ENCODE measurements at places on chromosomes 4 and X.

GRCh38 chr4:2402048-2402842 is 16.2 kb downstream of the ZFYVE28 start:
- DNase-seq: no peak

DNA sequence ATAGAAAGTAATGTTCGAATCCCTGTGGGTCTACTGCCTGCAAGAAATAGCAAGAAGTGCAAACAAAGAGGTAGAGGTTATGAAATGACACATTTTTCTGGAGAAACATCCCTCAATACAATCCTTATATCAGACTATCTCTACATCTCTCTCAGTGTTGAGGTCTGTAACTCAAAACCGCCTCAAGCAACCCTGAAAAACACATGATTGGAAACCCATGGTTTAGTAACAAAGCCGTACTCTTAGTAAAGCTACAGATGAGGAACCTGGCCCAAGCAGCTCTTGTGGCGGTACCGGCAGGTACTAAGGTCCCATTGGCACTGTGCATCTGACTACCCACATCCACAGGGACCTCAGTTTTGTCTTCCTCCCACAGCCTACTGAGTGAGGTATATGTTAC is 53.9 kb downstream of the IRF2 start:
- DNase-seq: no peak

DNA sequence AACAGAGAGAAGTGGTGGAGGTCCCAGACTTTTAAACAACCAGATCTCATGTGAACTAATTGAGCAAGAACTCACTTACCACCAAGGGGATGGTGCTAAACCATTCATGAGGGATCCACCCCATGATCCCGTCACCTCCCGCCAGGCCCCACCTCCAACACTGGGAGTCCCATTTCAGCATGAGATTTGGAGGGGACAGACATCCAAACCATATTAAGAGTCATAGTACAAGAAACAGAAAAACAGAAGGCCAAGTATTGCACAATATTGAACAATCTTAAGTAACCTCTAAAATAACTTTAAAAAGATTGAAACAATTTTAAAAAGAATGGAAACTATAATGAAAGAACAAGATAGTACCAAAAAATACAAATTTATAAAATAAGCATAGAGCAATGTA is 110.0 kb downstream of the CBR4 start:
- no peak for DNase-seq

GRCh38 chr4:15963001-15963451 is at the start of gene FGFBP2:
FGFBP2 (minus strand) TSS chr4:15963175; CDS start chr4:15963129, 46 bp downstream.
- DNase-seq: peak; percentile 67

- peak; percentile 15 for DNase-seq
These were observed 83.4 kb downstream of the MSN start for GRCh38 chrX:65750674-65751469.

DNA sequence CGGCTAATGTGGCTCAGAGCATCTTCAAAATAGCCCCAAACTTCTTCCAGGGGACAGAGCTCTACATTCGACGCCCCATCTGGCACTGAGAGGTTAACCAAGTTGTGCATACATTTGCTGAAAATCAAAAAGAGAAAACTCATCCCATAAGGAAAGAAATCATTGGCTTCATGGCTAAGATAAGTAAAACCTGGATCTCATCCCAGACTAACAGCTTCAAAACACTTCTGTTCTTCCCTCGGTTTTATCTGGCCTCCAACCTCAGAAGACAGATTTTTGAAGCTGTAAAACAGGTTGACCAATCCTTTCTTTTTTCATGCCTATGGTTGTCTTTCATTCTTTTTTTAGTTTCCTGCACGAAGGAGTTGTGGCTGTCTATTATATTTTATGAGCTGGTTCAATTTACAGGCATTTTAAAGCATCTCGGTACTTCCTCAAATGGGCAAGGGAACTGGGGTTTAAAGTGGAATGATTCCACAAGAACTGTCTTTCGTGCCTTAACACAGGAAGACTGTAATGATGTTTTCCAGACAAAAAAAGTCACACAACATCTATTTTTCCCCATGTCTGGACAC is 107.6 kb downstream of the DLG3 start:
- no peak for DNase-seq

GRCh38 chrX:135432881-135433521 is 11.3 kb downstream of the SMIM10L2A start:
- no peak for DNase-seq

GRCh38 chr4:93184053-93184452 is 644.5 kb upstream of the ATOH1 start:
- DNase-seq: no peak

DNA sequence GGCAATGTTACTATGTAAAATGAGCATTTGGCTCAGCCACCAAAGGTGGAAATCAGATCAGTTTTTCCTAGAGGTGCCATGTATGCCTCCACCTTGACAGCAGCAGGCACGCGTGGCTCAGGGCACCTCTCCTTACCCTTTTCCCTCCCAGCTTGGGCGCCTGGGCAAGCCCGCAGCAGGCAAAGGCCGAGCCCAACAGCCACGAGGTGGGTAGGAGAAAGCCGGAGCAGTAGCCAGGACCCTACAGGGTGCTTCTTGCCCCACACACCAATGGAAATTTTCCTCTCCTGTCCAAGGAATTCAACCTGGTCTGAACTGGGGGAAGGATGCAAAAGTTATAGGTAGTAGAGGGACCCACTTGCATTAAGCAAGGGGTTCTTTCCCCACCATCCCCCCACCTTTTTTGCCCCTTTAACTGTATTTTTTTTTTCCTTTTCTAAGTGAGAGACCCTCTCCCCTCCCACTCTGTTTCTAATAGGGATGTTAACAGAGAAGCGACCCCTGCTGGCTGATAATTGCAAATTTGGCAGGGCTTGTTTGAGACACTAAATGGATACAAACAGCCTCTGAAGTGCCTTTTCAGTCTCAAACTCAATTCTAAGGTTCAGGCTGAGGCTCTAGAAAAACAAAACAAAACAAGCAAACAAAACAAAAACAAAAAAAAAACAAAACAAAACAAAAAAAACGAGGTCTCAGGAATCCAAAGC is 895.1 kb downstream of the PCDH18 start:
- DNase-seq: no peak

GRCh38 chr4:164536814-164537213 is 217.1 kb upstream of the SMIM31 start:
- DNase-seq: no peak

DNA sequence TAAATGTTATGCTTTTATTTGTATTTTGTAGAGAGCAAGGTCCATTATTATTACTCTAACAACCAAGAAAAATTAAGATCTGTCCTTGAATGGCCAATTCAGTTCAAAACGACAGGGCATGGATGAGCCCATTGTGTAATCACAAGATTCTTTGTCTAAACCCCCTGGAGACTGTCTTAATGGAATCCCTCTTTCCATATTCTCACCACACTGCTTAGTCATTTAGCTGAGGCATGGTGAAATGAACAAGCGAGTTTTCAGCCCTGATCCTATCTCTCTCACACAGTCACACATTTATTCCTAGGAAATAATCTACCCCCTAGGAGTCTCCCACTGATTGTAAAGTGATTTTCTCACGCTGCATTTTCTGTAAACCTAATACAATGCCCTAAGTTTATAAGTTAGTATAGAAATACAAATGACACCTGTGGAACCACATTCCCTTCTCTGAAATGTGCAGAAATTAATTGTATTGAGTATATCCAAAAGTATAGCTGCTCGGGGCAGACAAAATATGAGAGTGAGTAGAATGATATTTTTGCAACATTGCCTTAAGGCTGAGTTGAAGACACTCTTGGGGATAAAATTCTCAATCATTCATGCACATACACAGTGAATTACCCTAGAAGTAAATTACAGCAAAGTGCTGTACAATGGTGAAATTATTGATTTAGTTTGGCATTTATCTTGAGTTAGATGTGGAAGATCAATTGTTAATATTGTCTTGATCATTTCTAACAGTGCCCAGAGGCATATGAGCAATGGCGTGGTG is 119.7 kb upstream of the PCDH7 start:
- DNase-seq: no peak

- DNase-seq: no peak
These were observed 113.3 kb upstream of the CPEB2 start for GRCh38 chr4:14888790-14889572.

DNA sequence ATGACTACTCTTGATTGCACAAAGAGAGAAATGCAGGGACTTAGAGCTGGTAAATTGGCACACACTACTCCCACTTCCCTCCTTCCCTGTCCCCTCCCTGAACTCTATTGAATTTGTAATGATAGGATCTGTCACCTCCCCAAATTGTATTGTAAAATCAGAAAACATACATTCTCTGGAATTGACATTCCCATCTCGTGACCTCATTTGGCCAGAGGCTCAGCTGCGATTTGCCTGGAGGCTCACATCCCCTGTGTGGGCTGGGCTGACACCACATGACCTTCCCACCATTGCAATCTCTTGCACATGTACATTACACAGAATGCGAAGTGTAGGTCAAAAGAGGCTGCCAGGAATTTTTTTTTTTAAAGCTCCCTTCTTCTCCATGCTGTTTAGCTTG is 172.1 kb downstream of the MID1IP1 start:
- DNase-seq: no peak

DNA sequence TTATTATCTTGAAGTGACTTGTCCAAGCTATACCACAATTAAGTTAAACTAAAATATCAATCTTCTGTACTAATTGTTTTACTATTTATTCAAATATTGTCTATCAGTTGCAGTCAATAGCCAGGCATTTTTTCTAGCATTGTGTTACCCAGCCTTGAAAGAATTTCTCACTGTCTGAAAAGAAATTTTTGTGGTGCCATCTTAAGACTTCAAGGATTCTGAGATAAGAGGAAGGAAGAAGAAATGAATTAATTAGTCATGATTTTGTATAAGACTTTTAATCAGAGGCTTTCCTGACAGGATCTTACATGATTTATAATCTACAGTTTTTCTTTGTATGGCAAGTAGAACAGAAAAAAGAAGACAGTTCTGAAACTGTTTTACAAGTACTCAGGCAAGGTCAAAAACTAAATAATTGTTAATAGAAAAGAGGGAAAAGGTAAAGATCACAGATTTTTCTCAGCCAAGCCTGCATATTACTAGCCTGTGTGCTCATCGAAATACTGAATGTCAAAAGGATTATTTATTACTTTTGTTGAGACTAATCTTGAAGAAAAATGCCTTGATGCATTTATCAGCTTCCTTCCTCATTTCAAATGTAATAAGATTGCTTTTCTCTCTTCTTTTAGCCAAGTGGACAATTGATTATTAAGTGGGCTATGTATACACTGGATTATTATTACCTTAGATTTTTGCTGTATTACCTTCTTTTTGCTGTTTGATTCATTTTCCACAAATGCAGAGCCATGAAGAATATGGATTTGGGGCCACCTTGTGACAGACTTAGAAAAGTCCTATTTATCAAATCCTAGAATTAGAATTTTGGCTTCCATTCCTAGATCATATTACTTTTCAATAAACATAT is 53.8 kb downstream of the CXCL1 start:
- no peak for DNase-seq

- DNase-seq: no peak
These were observed 20.9 kb downstream of the GLRA3 start for GRCh38 chr4:174808119-174808518.

- no peak for DNase-seq
These were observed 48.8 kb downstream of the PTCHD1 start for GRCh38 chrX:23383411-23383810.

DNA sequence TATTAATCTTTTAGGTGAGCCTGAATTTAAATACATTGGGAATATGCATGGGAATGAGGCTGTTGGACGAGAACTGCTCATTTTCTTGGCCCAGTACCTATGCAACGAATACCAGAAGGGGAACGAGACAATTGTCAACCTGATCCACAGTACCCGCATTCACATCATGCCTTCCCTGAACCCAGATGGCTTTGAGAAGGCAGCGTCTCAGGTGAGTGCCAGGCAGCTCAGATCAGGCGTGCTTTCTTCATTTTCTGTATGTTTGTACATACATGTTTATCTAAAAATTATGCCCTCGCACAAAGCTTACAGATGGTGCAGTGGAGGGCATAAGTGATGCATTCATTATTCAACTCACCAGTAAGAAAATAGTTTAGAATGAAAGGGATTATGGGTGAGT is 85.6 kb downstream of the CPE start:
- DNase-seq: no peak

DNA sequence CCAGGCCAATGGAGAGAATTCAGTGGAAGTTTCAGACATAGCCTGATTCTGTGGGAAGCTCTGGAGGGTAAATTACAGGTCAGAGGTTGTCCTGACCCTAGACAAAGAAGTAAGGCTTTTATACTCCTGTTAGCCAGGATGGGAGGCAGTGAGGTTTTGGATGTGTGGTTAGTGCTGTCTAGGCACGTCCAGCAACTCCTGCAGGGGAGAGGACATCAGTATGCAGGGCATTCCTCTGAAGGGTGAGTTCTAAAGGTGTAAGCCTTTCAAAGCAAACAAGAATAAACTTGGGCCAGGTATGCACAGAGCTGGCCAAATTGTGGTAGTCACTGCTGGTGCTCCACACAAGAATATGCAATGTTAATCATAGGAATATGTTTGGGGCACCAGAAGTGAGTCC is 562.5 kb downstream of the CCSER1 start:
- DNase-seq: no peak

DNA sequence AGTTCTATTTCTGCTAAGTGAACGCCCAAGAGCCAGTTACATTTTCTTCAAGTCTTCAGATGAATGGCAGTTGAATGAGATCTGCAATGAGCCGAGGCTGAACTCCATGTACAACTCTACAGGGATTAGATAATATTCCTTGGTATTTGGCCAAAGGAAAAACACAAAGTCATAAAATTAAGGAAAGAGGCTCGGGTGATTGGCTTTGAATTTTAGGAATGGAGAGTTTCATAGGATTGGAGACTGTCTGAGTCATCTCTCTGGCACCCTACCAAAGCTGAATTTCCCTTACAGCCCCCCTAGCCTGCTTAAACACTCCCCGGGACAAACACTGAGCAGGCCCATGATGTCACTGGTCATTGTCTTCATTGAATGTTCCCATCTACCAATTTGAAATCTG is 188.0 kb upstream of the C1QTNF7 start:
- no peak for DNase-seq

DNA sequence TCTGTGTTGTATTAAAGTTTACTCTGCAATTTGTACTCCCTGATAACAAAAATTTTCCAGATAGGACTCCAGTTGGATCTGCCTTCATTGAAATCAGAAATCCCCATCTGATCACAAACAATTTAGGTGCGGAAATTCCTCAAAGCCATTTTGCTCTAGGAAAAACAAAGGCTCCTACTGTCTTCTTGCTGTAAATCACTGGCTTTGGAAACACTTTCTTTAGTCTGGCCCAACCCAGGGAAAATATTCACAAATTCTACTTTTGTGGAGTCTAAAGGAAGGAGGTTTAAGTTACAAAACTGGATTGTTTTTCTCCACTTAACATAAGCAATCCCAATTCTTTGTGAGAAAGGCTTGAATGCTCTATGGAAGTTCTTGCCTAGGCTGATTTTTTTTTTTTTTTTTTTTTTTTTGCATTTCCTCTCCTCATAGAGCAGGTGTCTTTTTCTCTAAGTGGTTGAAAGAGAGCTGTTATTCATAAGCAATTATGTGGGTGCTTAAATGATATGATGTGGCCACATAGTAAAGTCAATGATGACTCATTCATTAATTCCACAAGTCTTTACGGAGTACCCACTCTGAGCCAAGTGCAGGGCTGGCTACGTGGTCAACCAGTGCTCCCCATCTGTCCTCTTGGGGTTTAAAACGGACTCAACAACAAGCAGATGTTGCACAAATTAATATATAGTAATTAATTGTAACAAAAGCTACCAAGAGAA is 261.4 kb downstream of the LDB2 start:
- no peak for DNase-seq

GRCh38 chr4:128333309-128334018 is 45.9 kb upstream of the PGRMC2 start:
- no peak for DNase-seq

GRCh38 chrX:46407036-46407752 is 138.0 kb downstream of the ZNF674 start:
- no peak for DNase-seq

GRCh38 chr4:24910499-24910898 is 2.3 kb downstream of the CCDC149 start:
- DNase-seq: no peak

Measured in stimulated activated CD8-positive, alpha-beta memory T cell treated with anti-CD3 and anti-CD28 coated beads, Interleukin-4, amount 100 ng/mL, for 24 hours (primary cell).